ENCODE measurements at places on chromosomes 11 and 22. TPM values are rescaled to one million over a fixed set of nuclear protein-coding genes. Genes with fewer than 3 reads are reported as not detected.

GRCh38 chr11:104873252-104873651, 25.0 kb downstream of the CASP12 start:
- H3K27ac ChIP-seq: no peak overlapping the region
- H3K4me1 ChIP-seq: no peaks in the 10 kb centered on the region
- no peaks in the 10 kb centered on the region for H3K27me3 ChIP-seq

- H3K4me3 ChIP-seq: no peak overlapping the region
- no peaks in the 10 kb centered on the region for H3K4me1 ChIP-seq
- DNase-seq: no peak
- peaks cover 4% of the 10 kb centered on the region for H3K27me3 ChIP-seq
- no peak overlapping the region for H3K27ac ChIP-seq
Observed at GRCh38 chr11:120830085-120830620, 193.7 kb upstream of the TBCEL start.

DNA sequence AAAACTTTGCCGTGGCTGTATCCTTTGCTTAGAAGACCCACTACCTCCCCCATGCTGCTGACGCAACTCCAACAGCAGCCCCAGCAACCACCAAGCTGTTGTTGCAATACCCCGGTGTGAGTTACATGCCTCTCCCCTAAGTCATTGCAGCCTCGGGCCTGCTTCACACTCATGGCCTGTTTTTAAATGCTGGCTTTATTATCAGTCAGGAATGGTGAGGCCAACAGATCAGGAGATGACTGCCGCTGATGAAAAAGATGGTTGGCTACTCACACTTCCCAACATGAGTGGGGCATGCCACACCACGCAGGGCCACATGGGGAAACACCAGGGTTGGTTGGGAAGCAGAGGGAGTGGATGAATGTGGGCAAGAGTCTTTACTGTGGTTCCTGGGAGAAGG, 171.5 kb upstream of the SYT13 start:
- no peaks in the 10 kb centered on the region for H3K27me3 ChIP-seq
- H3K4me1 ChIP-seq: no peaks in the 10 kb centered on the region
- DNase-seq: peak; percentile 59
- no peak overlapping the region for H3K4me3 ChIP-seq
- no peaks in the 10 kb centered on the region for H3K36me3 ChIP-seq
- no peak overlapping the region for H3K27ac ChIP-seq

The MYOD1 gene
- total RNA-seq: not detected

DNA sequence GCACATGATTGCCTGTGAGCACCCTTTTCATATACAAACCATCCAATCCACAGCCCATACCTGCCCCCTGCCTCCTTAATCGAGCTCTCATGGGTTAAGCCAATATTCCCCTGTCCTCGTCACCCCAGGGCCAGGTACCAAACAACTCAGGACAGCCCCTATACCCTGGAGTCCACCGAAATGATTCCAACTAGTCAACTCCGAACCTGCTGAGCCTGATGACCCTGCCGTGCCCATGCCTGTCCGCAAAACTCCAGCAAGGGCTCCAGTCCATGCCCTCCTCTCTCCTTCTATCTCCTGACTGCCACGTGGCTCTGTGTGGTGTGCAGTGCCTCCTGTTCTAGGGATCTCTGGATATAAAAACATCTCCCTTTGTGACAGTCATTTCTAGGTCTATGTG, 35.5 kb upstream of the SYT13 start:
- peaks cover 4% of the 10 kb centered on the region for H3K27me3 ChIP-seq
- no peaks in the 10 kb centered on the region for H3K4me1 ChIP-seq
- no peak for DNase-seq

The OR51B2 gene
- not detected for total RNA-seq

DNA sequence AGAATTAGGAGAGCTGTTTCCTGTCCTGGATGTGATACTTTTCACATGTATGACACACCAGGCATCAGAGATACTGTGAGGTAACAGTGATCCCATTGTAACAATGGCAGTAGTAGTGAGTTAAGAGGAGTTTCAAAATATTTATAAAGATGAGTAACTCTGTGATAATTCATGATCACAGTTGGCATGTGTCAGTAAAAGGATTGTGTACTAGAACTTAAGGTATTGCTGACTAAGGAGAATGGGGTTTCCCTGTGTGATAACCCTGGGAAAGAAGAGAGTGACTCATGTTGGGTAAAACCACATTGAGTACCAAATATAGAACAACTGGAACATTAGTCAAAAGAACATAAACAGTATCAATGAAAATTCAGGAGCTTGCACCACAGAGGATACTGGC, 22.9 kb upstream of the SLC5A1 start:
- no peak overlapping the region for H3K4me3 ChIP-seq
- no peaks in the 10 kb centered on the region for H3K36me3 ChIP-seq
- DNase-seq: peak; percentile 66
- H3K27ac ChIP-seq: no peak overlapping the region
- no peaks in the 10 kb centered on the region for H3K4me1 ChIP-seq
- no peaks in the 10 kb centered on the region for H3K27me3 ChIP-seq

DNA sequence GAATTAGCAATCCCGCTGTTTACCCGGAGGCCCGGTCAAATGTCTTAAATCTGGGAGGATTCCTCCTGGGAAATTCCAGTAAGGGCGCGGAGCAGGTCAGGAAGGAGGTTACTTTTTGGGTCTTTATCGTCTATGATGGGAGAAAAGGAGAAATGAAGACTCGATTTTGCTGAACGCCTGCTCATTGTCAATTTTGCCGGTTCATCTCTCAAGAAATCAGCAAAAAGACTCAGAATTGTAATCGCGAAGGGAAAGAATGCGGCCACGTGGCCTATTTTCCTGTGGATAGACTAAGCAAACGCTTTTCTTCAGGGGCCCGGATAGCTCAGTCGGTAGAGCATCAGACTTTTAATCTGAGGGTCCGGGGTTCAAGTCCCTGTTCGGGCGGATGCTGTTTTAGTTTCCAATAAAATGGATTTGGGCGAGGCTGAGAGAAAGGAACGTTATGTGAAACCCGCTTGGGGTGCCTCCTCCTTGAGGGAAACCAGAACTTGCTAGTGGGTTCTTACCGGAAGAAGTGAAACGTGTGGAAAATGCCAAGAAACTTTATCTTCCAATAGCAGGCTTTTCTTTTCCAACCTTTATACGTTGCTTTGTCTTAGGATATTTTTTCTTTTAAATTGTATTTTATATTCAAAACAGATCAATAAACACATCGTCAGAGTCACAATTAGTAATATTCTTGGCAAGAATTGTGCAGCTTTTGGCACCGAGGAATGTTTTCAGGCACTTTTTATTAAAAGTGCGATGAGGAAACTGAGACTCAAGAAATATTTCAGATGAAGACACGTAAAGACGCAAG, 45.0 kb downstream of the OR4D9 start:
- H3K27me3 ChIP-seq: no peaks in the 10 kb centered on the region
- DNase-seq: peak; percentile 89
- H3K4me3 ChIP-seq: peak overlapping the region; percentile 60

- H3K4me3 ChIP-seq: no peak overlapping the region
- H3K27me3 ChIP-seq: no peaks in the 10 kb centered on the region
- H3K4me1 ChIP-seq: no peaks in the 10 kb centered on the region
- no peak for DNase-seq
- no peaks in the 10 kb centered on the region for H3K36me3 ChIP-seq
- H3K27ac ChIP-seq: no peak overlapping the region
Observed at GRCh38 chr11:134429106-134429505, 17.1 kb upstream of the B3GAT1 start.

The LYVE1 gene
- 0.17 TPM for total RNA-seq

GRCh38 chr22:20964090-20964798, 2.8 kb upstream of the AIFM3 start:
- no peak for DNase-seq
- H3K27me3 ChIP-seq: peaks cover 5% of the 10 kb centered on the region
- H3K4me3 ChIP-seq: peak overlapping the region; percentile 22
- H3K36me3 ChIP-seq: no peaks in the 10 kb centered on the region
- H3K4me1 ChIP-seq: no peaks in the 10 kb centered on the region
- H3K27ac ChIP-seq: no peak overlapping the region

The HTR3A gene
- not detected for total RNA-seq

DNA sequence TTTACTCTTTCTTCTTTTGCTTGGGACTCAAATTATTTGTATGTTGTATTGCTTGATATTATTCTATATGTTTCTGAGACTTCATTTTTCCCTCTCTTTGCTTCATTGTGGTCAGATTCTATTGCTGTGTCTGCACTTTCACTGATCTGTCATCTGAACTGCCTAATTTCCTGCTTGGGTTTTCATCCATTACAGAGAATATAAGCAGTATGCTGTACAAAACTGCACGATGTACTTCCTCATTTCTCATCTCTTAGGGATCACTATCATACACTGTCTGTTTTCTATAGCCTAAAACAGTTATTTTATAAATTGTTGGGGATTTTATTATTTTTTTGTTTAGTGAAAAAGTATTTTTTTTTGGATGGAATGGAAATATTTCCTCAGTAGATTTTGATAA, 736.7 kb upstream of the ANO5 start:
- no peak overlapping the region for H3K27ac ChIP-seq
- no peaks in the 10 kb centered on the region for H3K36me3 ChIP-seq
- no peaks in the 10 kb centered on the region for H3K4me1 ChIP-seq
- no peaks in the 10 kb centered on the region for H3K27me3 ChIP-seq

The OR2AG2 gene
- under 0.01 TPM for total RNA-seq

GRCh38 chr11:85848006-85848405, 7.2 kb upstream of the CCDC83 start:
- H3K27ac ChIP-seq: no peak overlapping the region
- peaks cover 6% of the 10 kb centered on the region for H3K4me1 ChIP-seq
- H3K36me3 ChIP-seq: no peaks in the 10 kb centered on the region
- H3K4me3 ChIP-seq: no peak overlapping the region
- DNase-seq: peak; percentile 42
